ENCODE measurements at places on chromosomes 2 and 18.

GRCh38 chr2:62467100-62467474, 38.9 kb downstream of the TMEM17 start:
- DNase-seq, result no peak

GRCh38 chr2:45888641-45889040, 237.2 kb downstream of the PRKCE start:
- no peak for DNase-seq

DNA sequence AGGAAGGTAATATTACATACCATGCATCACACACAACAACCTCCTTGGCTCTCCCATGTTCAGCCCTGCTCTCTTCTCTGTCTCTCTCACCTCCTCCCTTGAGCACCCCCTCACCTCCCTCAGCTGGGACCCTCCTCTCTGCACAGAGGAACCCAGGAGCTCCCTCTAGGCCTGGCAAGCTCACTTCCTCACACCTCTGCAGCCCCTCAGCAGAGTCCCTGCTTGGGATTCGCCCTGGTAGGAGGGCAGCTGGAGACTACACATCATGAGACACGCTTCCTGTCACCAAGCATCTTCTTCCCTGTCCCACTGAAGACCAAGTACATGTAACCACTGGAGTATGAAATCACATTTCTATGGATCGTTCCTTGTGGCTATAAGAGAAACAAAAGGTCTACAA, 51.0 kb downstream of the ADD2 start:
- DNase-seq, result no peak

DNA sequence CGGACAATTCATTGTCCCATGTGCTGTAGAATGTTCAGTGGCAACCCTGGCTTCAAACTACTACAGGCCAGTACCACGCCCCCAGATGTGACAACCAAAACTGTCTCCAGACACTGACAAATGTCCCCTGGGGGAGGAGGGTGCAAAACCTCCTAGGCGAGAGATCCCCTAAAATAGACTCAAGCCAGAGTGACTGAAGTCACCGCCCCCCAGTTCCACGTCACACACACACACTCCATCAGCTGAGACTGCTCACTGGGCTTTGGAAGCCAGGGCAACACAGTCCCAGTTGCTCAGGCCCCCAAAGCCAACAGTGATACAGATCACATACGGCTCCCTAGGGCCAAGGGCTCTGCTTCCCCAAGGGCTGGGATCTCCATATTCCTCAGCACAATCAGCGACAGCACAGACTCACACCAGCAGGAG, 19.1 kb downstream of the HDAC4 start:
- DNase-seq, result no peak
